Left colon (tissue), 2 donors: ENCODE measurements at places on chromosomes 2 and 18. TPM values are rescaled to one million over a fixed set of nuclear protein-coding genes. Genes with fewer than 3 reads are reported as not detected.

MERTK gene
- total RNA-seq: 9.2 TPM

ACMSD gene
- total RNA-seq: not detected

VAMP8 gene
- 282 TPM for total RNA-seq

CDCA7 gene
- total RNA-seq: 28.3 TPM

KLHL14 gene
- not detected for total RNA-seq

- no peak for DNase-seq
Measured at GRCh38 chr2:207787800-207788199, 18.1 kb upstream of the FZD5 start.

DNA sequence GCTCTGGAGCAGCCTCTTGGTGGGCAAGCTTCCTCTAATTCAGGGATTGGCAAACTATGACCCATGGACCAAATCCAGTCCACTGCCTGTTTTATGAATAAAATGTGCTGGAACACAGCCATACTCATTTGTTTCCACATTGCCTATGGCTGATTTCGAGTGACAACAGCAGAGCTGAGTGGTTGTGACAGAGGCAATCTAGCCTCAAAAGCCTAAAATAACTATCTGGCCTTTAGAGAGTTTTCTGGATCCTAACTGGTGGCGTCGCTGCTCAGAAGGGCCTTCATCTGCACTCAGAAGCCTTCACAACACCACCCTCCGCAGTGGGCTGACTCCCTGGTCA lies 147.1 kb downstream of the CCBE1 start:
- DNase-seq: no peak

- DNase-seq: no peak
Measured at GRCh38 chr18:71942433-71942832, 601.7 kb downstream of the CBLN2 start.

- DNase-seq: no peak
Measured at GRCh38 chr2:121326628-121327027, 41.6 kb upstream of the TFCP2L1 start.

GRCh38 chr18:7158216-7158615 lies 40.6 kb upstream of the LAMA1 start:
- no peak for DNase-seq

- no peak for DNase-seq
Measured at GRCh38 chr2:136765256-136766072, at the start of gene THSD7B. THSD7B (plus strand) TSS chr2:136765545; CDS start chr2:136882179, 116,634 bp downstream.

GRCh38 chr18:30487962-30488361 lies 554.6 kb downstream of the DSC3 start:
- DNase-seq: no peak
